Activated CD4-positive, alpha-beta T cell treated with anti-CD3 and anti-CD28 coated beads for 24 hours (primary cell): ENCODE measurements at places on chromosomes 1 and 21.

GRCh38 chr1:206945779-206946178 lies 487 bp downstream of the PIGR start:
- no peak for DNase-seq

- peak; percentile 11 for DNase-seq
These were observed 629 bp downstream of the CTNNBIP1 start for GRCh38 chr1:9909234-9910046.

DNA sequence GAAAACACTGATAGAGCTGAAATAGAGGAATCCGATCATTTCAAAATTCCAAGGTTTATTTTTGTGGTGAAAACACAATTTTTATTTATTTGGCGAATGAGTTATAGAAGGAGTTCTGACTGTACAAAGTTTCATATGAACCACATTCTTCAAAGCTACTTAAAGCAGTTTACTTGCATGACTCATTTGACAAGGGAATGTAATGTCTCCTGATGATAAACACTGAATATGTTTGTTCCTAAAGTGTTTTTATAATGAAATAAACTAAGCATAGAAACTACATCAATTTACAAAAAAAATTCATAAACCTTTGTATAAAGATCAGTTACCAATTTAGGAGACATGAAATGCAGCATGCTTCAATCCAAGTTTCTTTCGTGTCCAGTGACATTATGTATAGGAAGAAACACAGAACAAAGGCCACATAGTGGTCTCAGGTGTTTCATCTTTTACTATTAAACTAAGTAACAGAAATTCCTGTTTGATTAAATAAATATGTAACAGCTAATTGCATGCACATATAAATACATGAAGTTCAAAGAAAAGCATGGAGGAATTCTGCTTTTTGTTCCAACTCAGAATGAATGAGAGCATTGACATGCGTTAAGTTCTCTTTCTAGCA lies 2.5 kb downstream of the PRKACB start:
- DNase-seq = no peak

DNA sequence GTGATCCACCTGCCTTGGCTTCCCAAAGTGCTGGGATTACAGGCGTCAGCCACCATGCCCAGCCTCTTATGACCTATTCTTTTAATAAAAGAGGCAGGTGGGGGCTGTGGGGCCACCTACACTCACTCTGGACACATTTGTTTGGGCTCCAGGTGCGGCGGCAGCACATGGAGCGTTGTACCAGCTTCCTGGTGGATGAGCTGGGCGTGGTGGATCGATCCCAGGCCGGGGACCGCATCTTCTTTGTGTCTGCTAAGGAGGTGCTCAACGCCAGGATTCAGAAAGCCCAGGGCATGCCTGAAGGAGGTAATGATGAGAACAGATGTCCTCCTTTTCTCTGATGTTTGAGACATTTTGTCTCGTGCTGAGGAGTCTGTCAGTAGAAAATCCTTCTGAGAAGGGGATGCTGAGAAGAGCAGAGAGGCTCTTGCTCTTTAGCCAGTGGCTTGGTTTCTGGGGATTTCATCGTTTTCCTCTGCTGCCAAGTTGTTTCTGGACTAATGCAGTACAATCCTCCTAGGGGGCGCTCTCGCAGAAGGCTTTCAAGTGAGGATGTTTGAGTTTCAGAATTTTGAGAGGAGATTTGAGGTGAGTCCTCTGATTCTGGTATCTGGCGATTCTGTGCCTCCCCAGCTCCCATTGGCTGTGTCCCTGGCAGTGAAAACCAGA lies 17.9 kb upstream of the MIIP start:
- peak; percentile 32 for DNase-seq

DNA sequence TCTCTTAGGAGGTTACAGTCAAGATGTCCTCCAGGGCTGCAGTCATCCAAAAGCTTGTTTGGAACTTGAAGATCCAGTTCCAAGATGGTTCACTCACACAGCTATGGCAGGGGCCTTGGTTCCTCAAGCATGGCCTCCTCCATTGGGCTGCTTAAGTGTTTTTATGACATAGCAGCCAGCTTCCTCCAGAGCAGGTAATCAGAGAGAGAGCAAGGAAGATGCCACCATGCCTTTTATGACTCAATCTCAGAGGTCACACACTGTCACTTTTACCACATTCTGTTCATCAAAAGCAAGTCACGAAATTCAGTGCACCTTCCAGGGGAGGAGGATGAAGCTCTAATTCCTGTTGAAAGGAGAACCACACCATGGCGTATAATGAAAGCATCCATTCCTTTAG lies 17.1 kb downstream of the ELAPOR1 start:
- no peak for DNase-seq

DNA sequence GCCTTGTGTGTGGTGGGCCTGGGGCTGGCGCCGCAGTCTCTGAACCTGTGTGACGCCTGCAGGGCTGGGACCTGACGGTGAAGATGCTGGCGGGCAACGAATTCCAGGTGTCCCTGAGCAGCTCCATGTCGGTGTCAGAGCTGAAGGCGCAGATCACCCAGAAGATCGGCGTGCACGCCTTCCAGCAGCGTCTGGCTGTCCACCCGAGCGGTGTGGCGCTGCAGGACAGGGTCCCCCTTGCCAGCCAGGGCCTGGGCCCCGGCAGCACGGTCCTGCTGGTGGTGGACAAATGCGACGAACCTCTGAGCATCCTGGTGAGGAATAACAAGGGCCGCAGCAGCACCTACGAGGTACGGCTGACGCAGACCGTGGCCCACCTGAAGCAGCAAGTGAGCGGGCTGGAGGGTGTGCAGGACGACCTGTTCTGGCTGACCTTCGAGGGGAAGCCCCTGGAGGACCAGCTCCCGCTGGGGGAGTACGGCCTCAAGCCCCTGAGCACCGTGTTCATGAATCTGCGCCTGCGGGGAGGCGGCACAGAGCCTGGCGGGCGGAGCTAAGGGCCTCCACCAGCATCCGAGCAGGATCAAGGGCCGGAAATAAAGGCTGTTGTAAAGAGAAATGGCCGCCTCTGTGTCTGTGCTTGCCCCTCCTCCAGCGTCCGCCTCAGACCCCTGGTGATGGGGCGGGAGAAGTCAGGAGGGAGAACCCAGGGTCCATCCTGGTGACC lies 788 bp downstream of the ISG15 start:
- no peak for DNase-seq

DNA sequence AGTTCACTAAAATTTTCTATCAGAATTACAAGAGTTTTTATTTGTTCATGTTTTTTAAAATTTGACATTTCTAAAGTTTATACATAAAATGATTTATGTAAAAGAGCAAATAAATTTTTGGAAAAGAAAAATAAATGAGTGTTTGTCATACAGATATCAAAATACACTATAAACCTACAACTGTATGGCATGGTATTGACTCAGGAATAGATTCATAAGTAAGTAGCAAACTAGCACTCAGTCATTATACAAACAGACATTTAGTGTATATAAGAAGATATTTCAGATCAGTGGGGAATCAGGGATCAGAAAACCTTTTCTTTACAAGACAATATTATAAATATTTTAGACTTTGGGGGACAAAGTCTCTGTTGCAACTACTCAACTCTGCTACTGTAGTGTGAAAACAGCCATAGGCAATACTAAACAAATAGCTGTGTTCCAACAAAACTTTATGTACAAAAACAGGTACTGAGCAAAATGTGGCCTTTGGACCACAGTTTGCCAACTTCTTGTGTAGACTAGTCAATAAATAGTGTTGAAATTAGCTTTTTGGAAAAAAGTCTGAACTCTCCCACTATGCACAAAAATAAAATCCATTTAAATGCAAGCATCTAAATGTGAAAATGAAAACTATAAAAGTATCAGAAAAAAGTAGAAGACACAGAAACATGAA lies 508.8 kb upstream of the CAMK1G start:
- DNase-seq = no peak
